ENCODE measurements at places on chromosomes 2 and 18. TPM values are rescaled to one million over a fixed set of nuclear protein-coding genes. Genes with fewer than 3 reads are reported as not detected.

- no peak for DNase-seq
Measured at GRCh38 chr2:95312543-95313201, 15.5 kb downstream of the KCNIP3 start.

DNA sequence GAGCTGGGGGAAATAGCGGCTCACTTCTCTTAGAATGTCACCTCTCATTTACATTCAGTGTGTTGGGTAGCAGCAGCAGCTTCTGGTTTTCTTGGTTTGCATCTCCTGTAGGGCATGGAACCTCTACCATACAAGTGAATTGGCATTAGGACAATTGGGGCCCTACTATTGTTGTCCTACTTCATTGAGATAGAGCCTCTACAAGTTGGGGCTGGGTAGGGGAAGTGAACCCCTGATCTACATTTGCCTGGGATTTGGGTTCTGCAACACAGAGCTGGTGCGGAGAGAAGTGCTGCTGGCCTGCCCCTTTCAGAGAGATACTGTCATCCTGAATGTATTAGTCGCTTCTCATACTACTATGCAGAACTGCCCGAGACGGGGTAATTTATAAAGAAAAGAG, 391.6 kb upstream of the HS6ST1 start:
- no peak for DNase-seq

Gene COLEC12
- 23.2 TPM for total RNA-seq

Gene KCNJ13
- total RNA-seq, result 69.1 TPM

Gene REG1A
- 0.53 TPM for total RNA-seq

Measured in hepatocyte (in vitro differentiated cells).